Mesenchymal stem cell (in vitro differentiated cells and primary cell): ENCODE measurements at places on chromosomes 5 and 9.
A peak's percentile ranks its signal among the peaks of the same experiment; 100 is the strongest.

DNA sequence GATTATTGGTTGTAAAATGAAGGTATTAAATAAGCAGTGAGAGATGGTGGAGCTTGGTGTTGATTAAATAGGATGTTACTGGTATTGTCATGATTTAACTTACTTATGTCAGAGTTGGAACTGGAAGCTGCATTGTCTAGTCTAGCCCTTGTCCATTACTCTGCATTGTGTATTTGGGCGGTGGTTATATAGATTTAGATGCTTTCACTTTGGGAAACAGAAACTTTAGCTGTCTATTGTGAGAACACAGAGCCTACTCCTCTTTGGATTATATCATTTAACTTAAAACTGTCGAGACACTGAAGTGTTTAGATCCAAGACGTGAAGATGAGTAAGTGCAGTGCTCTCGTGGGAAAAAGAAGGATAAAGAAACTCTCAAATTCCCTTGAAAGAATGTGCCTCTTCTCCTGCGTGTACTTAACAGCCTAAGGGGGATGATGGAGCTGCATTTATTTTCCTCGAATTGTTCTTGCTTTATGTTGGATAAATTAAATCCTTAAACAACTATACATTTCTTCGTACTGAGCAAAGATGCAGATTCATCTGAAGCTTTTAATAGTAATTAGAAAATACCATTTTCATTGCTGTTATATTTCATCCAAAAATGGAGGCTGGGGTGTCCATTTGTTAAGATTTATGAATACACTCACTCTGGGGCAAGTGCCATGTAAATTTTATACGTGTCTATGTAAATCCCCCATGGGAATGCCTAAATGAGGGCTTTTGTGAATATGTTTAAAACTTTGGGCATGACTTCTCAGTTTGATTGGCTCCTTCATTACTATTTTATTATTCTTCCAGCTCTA lies 21.6 kb downstream of the FBXL7 start:
- DNase-seq = peak; percentile 48
- no peaks in the 10 kb centered on the region for H3K27me3 ChIP-seq
- H3K36me3 ChIP-seq = no peaks in the 10 kb centered on the region
- no peaks in the 10 kb centered on the region for H3K4me1 ChIP-seq

DNA sequence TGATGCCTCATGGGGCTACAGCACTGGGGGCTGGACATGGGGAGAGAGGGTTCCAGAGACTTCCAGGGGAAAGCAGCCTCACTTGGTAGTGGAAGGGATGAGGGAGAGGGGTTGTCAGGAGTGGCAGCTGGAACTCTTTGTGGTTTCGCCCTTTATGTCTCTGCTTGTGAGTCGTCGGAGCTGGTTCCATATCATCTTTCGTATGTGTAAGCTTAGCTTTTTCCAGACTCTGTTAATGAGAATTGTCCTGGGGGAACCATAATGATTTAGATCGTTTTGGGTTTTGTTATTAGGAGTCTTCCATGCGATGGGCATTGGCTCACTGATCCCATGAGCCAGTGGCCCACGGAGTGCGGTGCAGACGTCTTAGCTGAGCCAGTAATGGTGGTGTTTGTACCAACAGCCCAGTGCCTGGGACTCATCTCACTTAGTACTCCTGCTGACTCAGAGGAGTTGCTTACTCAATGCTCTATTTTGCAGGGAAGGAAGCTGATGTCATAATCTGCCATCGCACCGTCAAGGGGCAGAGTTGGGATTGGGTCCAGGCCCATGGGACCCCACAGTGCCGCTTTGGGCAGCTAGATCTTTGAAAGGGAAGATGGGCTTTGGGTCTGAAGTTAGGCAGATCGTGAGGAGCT lies 48.5 kb downstream of the NEK6 start:
- H3K4me3 ChIP-seq = no peak overlapping the region
- H3K27me3 ChIP-seq = no peaks in the 10 kb centered on the region
- peak overlapping the region; percentile 92 for H3K27ac ChIP-seq
- peak; percentile 96 for DNase-seq
- H3K36me3 ChIP-seq = peaks cover 87% of the 10 kb centered on the region

- H3K27me3 ChIP-seq = no peaks in the 10 kb centered on the region
- peak overlapping the region; percentile 55 for H3K27ac ChIP-seq
- DNase-seq = peak; percentile 58
Observed at GRCh38 chr5:139272471-139273321, 20.8 kb upstream of the MATR3 start.

- no peak for DNase-seq
- no peak overlapping the region for H3K4me3 ChIP-seq
- H3K4me1 ChIP-seq = peaks cover 13% of the 10 kb centered on the region
- no peaks in the 10 kb centered on the region for H3K36me3 ChIP-seq
- peak overlapping the region; percentile 47 for H3K27ac ChIP-seq
Observed at GRCh38 chr5:151703227-151703626, 16.5 kb upstream of the SPARC start.

DNA sequence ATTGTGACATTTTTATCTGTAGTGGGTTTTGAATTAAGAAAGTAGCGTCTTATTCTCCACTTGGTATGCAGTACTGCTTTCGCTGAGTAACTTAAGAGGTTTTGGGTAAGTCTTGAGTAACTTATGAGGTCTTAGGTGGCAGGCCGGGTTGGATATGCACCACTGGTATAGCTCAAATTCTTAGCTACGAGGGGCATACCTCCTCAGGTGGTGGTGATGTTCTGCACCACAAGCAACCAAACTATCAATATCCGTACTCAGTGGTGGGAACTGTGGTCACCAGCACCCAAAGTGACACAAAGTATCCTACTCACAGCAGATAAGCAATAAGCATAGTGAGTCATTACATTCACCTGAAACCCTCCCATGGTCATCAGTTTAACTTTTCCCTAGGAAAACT lies 13.7 kb downstream of the SMC2 start:
- H3K27me3 ChIP-seq = no peaks in the 10 kb centered on the region
- H3K4me3 ChIP-seq = no peak overlapping the region
- peaks cover 3% of the 10 kb centered on the region for H3K36me3 ChIP-seq

DNA sequence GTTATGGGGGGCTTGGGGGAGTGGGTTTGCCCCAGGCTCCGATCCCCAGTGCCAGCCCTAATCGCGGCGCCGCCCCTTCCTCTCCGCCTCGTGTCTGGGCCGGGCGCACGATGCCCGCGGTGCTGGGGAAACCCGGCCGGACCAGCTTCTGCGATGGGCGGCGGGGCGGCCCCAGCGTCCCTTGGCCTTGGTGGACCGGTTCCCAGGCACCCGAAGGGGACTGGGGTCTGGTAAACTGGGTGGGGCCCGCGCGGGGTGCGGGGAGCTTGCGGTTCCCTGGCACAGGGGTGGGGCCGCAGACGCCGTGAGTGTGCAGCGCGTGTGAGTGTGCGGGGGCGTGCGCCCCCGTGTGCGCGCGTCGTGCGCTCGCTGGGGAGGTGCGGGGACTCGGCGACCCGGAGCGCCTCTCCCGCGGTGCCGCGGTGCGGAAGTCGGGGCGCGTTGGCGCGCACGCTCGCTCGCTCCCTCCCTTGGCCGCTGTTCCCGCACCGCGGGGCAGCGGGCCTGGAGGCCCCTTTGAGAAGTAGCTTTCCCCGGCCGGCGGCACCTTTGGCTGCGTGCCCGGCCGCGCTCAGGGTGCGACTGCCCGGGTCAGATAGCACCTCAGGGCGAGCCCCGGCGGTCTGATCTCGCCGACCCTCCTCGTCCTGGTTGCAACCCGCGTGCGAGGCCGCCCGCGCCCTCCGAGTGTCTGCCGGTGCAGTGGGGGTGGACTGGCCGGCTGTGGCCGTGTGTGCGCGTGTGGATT lies 568 bp downstream of the MACIR start:
- peak overlapping the region; percentile 92 for H3K4me3 ChIP-seq
- H3K36me3 ChIP-seq = peaks cover 3% of the 10 kb centered on the region
- peaks cover 2% of the 10 kb centered on the region for H3K4me1 ChIP-seq
- peak; percentile 65 for DNase-seq
- peak overlapping the region; percentile 59 for H3K27ac ChIP-seq

DNA sequence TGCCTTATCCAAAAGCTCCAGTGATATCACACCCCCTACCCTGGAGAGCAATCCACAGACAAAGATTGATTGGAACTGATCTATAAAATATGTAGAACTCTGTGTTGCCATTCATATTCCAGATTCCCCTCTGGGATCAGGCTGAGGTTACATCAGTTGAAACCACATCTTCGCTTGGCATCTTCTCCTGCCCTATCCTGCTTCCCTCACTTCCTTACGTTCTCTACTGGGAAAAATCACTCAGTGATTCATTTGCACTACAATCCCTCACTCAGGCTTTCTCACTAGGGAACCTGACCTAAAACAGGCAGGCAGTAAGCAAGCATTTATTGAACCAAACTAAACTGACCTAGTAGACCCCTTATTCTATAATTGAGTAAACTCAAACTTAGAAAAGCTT lies 111.7 kb downstream of the ESM1 start:
- no peaks in the 10 kb centered on the region for H3K36me3 ChIP-seq
- H3K27ac ChIP-seq = no peak overlapping the region
- DNase-seq = no peak

DNA sequence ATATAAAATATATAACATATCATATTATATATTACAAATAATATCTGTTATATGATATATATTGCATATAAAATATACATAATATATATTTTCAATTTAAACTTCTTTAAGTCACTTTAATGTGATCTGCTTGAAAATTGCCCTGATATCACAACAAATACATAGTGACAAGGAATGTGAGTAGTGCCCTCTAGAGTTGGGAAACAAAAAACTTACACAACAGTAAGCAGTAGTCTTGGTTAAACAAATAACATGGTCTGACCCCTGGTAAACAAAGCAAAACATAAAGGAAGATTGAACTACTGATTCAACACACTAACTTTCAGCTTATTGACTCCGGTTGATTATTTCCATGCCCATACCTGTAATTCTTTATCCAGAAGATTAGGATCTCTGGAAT lies 188.3 kb upstream of the NMUR2 start:
- no peak overlapping the region for H3K27ac ChIP-seq
- no peaks in the 10 kb centered on the region for H3K4me1 ChIP-seq
- no peaks in the 10 kb centered on the region for H3K36me3 ChIP-seq
- DNase-seq = no peak
- H3K27me3 ChIP-seq = no peaks in the 10 kb centered on the region
- H3K4me3 ChIP-seq = no peak overlapping the region

- H3K27ac ChIP-seq = no peak overlapping the region
- no peak for DNase-seq
- peaks cover 13% of the 10 kb centered on the region for H3K4me1 ChIP-seq
- H3K27me3 ChIP-seq = peaks cover 16% of the 10 kb centered on the region
Observed at GRCh38 chr9:99181206-99181605, 40.5 kb downstream of the ALG2 start.
